ENCODE measurements at places on chromosomes 6 and 20.

GRCh38 chr6:18160911-18161310, 5.7 kb downstream of the KDM1B start:
- DNase-seq = no peak

- DNase-seq = no peak
These were observed 268.0 kb downstream of the TFAP2A start for GRCh38 chr6:10146715-10147451.

- no peak for DNase-seq
These were observed 963 bp downstream of the DDRGK1 start for GRCh38 chr20:3203315-3204123.

GRCh38 chr6:16398587-16398986, 160.2 kb downstream of the GMPR start:
- no peak for DNase-seq

DNA sequence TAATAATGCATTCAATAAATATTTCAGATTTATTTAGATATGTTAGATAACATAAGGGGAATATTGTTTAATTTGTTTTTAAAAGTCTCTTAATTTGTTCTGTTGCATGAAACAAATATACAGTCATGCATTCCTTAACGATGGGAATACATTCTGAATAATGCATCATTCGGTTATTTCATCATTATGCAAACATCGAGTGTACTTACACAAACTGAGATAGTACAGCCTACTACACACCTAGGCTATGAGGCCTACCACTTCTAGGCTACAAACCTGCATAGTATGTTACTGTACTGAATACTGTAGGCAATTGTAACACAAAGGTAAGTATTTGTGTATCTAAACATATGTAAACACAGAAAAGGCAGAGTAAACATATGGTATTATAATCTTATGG, 118.7 kb downstream of the EPHA7 start:
- DNase-seq = no peak

DNA sequence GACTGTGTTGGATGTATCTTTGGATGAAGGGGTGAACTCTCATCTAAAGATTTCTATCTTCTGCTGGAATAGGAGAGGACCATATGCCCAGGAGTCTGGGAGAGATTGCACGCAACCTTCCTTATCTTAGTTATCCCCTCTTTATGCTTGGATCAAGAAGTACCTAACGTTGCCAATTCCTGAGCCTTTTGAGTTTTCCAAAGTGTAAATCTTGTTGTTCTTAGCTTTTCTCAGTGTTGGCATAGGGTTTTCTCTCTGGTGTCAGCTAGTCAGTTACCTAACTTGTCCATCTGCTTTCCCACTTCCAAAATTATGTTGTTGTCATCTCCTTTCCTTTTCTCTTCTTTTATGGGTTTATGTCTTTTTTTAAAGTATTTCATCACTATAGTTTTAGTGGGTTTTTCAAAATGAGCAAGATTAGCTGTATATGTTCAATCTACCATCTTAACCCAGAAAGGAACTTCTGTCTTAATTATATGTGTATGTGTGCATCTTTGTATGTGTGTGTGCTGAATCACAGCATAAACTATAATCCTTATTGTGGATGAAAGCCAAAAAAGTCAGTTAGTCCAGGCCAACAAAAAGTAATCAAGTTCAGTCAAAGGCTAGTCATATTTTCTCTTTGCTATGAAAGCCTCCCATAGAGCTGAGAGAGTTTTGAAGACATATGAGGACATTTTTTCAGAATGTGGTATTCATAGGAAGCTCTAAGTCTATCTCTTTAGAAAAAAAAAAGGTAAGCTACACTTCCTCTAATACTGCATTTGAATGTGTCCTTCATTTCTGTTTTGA, 72.1 kb downstream of the KHDC1L start:
- DNase-seq = no peak

GRCh38 chr20:57499676-57500075, 25.3 kb downstream of the CTCFL start:
- DNase-seq = no peak

DNA sequence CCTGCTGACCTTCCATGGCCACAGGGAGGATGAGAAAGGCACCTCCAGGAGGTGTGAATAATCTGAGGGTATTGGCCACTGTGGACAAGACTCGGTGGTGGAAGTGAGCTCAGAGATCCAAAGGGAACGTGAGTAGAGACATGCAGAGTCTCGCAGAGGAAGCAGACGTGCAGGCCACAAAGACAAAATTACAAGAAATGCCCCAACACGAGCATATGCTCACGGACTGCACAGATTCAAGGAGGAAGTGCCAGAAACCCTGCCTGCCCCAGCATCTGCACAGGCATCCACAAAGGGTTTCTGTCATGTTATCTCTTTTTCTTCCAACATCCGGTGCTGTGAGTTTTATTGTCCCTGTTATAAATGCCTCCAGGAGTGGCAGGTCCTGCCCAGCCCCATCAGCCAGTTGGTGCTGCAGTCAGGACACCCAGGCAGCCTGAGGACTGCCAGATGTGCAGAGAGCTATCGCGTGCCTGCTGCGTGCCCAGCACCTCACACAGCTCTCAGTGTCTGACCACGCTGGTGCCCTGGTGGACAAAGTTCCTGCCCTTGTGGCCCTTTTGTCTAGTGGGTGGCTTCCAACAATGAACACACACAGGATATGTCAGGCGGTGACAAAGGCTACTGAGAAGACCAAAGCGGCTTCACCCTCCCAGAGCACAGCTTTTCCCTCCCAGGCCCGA, 34.0 kb upstream of the FANCE start:
- no peak for DNase-seq

DNA sequence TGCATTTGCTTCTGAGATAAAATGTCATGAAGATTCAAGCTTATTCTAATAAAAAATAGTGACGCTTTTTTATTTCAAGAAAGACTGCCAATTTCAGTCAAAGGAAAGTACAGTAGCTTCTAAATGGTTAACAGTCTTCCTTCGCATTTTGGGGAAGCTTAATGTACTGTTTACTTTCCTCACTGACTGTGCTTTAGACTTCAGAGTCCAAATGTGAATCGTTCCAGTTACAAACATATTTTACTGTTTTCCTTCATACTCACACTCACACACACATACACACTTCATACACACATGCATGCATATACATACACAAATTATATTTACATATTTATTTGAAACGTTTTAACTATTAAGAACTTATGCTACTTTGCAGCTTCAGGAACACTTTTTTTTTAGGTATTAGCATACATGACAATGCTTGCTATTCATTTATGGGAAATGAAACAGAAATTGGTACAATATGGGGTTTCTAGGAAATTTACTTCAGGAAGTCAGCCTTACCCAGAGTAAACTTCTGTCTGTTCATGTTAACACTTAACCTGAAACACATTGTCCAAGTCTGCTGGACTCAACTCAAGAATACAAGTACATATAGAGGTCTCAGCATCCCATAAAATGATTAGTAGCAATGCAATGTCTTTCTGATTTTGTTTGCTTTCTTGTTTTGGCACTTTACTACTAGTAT, 145.4 kb downstream of the RPS12 start:
- no peak for DNase-seq

GRCh38 chr6:137717074-137718073, 149.7 kb upstream of the TNFAIP3 start:
- peak; percentile 28 for DNase-seq
